MG63 (cell line): ENCODE measurements at places on chromosomes 6 and 20. TPM values are rescaled to one million over a fixed set of nuclear protein-coding genes. Genes with fewer than 3 reads are reported as not detected.

AGER gene
- total RNA-seq, result 1.4 TPM in 1 of 2 replicates, not detected in the other

BPIFB4 gene
- not detected in 2 replicates for total RNA-seq

HLA-DQA1 gene
- total RNA-seq, result not detected in 2 replicates

THEMIS gene
- not detected in 2 replicates for total RNA-seq

DNA sequence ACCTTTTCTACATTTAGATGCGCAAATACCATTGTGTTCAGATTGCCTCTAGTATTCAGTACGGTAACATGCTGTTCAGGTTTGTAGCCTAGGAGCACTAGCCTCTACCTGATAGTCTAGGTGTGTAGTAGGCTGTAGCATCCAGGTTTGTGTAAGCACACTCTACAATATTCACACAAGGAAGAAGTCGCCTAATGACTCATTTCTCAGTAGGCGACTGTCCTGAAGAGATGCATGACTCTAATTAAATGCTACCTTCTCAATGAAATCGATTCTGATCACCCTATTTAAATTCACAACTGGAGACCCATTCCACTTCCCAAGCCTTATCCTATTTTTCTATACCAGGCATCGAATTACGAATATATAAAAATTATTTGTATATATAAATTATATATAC lies 1.3 kb downstream of the MCUR1 start:
- DNase-seq, result no peak

GRCh38 chr6:25703005-25703404 lies 51.0 kb downstream of the SCGN start:
- no peak for DNase-seq

- no peak for DNase-seq
These were observed 326.9 kb downstream of the CD83 start for GRCh38 chr6:14444295-14444972.

- DNase-seq, result no peak
These were observed 1159.1 kb upstream of the CITED2 start for GRCh38 chr6:140533526-140533925.

GRCh38 chr6:130019326-130020072 lies 1.1 kb downstream of the L3MBTL3 start:
- peak; percentile 52 for DNase-seq

DNA sequence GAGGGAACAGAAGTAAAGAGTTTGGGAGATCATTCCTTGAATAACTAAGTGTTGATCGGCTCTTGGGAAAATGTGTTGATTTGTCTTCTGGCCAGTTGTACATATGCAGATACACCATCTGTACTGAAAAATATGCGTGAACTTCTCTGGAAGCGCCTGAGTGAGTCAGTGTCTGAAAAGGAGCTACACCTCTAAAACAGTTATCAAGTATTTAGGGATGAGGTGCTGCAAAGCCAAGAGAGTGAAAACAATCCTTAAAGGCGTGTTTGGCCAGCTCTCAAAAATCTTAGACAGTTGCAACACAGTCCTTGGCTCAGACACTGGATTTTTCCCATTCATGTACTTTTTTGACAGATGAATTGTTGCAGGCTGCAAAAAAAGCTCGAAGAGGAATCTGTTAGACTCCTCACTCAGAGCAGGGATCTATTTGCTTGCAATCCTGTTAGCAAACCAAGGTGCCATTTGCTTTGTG lies 61.3 kb downstream of the BMP6 start:
- peak; percentile 43 for DNase-seq

GRCh38 chr20:61369731-61370520 lies 117.9 kb downstream of the CDH4 start:
- DNase-seq, result no peak
